ENCODE measurements at places on chromosomes 7 and 10.

DNA sequence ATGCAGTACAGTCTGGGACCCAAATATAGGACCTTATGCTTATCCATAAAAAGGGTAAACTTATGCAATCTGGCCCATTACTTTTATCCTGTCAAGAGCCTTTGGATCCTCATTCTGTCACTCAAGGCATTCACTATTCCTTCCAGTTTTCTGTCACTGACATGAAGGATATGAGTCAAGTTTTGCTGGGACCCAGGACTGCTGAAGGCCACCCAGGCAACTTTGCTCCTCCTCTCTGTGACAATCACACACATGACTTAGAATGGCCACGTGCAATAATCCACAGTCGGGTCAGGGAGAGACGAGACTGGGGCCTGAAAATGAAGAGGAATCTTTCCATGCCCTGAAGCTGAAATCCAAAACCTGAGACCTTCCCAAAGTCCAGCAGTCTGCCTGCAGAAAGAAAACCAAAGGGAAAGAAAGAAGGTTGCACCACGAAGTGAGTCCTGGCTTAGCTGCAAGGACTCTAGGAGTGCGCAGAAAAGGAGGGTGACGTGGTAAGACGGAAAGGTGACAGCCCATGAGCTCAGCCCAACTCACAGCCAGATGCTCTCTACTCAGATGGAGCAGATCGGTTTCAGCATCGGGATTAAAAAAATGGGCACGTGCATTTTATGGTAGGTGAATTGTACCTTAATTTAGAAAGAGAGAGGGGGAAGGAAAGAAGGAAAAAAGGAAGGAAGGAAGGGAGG lies 67.2 kb downstream of the VOPP1 start:
- DNase-seq: no peak

DNA sequence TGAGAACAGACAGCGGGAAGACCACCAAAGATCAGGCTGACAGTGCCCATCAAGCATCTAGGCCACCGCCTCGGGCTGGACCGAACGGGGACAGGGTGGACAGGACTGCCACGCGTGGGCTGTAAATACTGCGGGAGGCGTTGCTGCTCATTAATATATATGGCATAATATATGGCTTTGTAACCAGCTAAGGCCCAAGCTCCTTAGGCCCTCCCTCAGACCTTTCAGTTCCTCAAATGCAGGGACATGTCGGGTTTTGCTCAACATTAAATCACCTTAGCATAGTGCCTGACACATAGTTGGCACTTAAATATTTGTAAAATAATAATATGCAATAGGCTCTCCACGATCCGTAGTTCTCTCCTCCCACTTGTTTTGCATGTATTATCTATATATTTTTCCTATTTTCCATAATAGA lies 402 bp upstream of the TMEM168 start:
- DNase-seq: no peak

- DNase-seq: no peak
Observed at GRCh38 chr10:90787393-90788198, 70.2 kb downstream of the HTR7 start.

- DNase-seq: no peak
Observed at GRCh38 chr10:114629824-114630730, 28.0 kb downstream of the ABLIM1 start.

DNA sequence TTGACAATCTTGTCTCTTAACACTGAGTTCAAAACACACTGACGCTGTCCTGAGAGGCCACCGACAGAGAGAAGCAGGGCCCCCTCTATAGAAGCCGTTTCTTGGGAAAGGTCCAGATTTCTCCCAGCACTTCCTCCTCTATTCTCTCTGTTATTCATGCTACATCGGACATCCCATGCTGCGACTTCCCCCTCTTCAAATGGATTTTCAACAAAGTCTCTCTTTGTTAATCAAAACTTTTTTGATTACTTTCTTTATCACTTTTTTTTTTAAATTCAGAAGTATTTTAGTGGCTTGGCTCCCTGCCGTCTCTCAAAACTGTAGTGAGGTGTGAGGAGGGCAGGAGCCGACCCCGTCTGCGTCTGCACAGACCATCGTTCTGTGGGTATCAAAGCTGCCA lies 298.9 kb upstream of the PITRM1 start:
- DNase-seq: no peak

GRCh38 chr7:77498659-77499379 lies 38.3 kb upstream of the PTPN12 start:
- no peak for DNase-seq

DNA sequence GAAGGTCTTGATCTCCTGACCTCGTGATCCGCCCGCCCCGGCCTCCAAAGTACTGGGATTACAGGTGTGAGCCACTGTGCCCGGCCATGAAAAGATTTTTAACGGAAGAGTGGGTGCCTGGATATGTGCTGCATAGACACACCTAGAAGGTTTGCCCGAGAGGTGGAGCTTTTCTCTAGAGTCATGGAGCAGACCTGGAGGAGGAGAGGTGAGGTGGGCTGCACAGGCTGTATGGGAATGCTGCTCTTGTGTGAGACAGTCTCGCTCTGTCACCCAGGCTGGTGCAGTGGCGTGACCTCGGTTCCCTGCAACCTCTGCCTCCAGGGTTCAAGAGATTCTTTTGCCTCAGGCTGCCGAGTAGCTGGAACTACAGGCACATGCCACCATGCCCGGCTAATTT lies 103.3 kb downstream of the ACTR3B start:
- no peak for DNase-seq

- no peak for DNase-seq
Observed at GRCh38 chr7:128809363-128809762, 17.6 kb downstream of the CCDC136 start.

DNA sequence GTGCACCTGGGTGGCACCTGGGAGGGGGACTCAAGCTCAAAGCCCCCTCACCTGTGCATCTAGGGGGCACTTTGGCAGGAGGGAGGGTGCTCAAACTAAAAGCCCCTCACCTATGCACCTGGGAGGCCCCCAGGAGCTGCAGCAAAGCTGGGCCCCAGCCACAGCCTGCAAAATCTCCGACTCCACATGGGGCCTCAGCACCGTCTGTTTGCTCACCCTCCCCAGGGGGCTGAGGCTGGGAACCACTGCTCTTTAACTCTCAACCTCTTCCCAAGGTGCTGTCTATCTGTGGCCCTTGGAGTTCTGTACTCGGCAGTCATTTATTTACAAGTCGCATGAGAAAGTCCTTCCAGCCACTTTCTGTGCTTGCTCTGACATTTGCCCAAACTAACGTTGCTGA lies 458.4 kb downstream of the DNAJB6 start:
- no peak for DNase-seq

DNA sequence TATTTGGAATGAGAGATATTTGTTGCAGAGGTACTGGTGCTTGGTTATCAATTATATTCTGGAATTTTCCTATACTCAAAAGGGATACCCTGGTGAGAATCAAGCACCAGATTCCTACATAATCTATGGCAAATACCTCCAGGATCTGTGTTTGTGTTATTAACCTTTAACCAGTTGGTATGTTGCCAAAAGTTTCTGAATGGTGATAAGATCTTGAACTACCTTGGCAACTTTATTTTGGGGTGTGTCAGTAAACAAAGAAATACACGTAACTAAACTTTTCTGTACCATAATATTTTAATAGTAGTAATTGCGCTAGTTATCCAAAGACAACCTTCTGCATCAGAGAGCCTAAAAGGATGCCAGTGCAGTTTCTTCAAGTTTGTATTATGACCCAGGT lies 13.4 kb downstream of the SCIN start:
- no peak for DNase-seq

DNA sequence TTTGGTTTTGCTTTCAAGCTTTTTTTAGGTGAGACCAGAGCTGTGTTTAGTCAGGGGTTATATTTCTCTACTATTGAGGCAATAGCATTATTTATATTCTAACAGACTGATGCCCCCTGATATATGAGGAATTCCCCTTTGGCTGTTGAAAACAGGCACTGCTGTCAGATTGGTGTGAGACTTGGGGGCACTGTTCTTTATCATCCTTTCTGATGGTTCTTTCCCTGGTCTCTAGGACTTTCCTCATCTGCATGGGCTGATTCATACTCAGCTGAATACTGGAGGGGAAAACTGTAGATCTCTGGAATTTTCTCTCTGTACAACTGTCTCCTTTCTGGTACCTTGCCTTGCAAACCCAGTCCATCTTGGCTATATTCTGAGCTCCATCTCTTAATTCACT lies 10.0 kb upstream of the ICA1 start:
- DNase-seq: no peak

- no peak for DNase-seq
Observed at GRCh38 chr10:31819391-31819820, 109.2 kb downstream of the ARHGAP12 start.

DNA sequence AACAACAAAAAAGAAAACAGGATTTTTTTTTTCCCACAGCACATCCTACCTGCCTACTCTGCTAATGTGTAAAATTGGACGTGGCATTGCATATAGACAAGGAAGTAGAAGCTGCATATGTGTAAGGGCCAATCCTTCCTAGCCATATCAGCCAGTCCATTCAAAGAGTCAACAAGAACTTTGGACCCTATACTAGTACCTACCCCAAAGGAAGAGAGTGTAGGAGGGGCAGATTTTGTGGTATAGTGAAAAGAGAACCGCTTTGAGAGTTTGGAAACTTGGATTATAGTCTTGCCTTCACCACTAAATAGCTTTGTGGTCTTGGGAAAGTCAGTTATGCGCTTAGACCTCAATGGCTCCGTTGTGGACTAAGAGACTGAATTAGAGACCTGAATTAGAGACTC lies 12.1 kb upstream of the MCU start:
- no peak for DNase-seq

GRCh38 chr10:62000726-62001125 lies 99.2 kb downstream of the ARID5B start:
- no peak for DNase-seq

- no peak for DNase-seq
Observed at GRCh38 chr7:134995239-134996096, 9.2 kb downstream of the AGBL3 start.

DNA sequence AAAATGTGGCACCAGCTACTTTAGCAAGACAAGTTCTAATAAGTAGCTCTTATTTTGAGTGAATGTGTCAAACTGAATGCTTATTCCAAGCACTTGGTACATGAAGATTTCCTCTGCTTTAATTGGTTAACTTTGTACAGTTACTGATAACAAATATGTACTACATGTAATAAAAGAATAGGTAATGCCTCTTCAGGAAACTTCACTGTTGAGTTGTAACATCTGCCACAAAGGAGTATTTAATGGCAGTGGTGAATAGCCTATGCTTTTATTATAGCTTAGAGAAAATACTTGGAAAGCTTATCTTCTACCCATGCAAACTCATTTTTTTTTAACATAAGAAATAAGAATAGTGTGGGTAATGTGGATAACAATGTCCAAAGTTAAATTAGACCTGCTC lies 82.6 kb downstream of the CYP51A1 start:
- no peak for DNase-seq

DNA sequence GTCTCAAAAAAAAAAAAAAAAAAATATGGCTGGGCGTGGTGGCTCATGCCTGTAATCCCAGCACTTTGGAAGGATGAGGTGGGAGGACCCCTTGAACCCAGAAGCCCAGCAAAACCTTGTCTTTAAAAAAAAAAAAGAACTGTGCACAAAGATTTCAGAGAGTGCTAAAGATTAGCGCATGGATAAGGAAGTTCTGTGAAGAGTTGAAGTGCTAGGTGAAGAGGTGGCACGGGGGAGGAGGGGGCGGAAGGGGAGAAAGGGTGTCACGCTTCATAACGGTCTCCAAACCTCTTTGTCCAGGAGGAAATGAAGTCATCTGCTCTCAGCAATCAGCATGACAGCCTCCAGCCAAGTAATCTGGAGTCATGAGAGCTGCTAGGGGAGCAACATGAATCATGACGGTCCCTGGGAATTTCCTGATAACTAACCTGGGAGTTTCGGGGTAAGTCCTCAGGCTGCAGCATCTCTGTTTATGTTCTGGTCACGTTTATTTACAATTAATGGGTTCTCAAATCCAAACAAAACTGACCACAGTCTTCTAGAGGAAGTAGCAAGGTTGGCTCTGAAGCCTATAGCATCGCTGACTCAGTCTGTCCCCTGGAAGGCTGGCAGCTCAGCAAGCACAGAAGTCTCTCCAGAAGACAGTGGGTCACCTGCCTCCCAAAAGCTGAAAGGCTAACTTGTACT lies 1.9 kb upstream of the PLAU start:
- no peak for DNase-seq

DNA sequence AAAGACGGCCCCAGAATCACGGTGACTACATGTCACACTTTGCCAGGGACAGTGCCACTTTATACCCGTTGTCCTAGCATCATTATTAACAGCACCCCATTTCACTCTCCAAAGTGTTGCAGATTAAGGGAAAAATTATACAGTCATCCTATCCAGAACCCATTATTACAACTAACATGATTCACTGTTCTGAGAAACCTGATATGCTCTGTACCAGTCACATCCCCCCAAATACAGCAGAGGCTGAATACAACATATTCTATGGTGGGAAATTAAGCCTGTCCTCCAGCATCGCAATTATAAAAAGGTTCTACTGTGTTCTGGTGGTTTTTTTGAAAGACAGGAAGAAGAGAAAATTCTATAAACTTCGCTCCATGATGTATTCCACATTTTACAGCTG lies 162.1 kb downstream of the JAZF1 start:
- no peak for DNase-seq

DNA sequence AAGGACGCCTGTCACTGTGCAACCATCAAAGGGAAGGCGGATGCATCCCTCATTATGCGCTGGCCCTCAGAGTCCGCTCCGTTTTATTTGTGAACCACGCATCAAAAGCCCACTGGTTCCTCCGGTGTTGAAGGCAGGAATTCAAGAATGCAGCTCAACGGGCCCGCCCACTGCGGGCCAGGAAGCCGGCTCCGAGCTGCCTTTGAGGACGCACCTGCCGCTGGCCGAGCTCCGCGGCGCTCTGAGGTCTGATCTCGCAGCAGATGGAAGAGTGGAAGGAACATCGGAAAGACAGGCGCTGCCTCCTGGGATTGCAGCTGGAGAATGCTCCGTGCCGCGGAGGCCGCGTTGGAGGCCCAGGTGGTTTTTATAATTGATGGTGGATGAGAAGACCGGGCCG lies 56.9 kb upstream of the ADGRA1 start:
- DNase-seq: no peak
